Neuronal stem cell (in vitro differentiated cells): ENCODE measurements at places on chromosomes 11 and 22.
A peak's percentile ranks its signal among the peaks of the same experiment; 100 is the strongest.

- H3K4me1 ChIP-seq = peaks cover 7% of the 10 kb centered on the region
- H3K36me3 ChIP-seq = no peaks in the 10 kb centered on the region
- no peaks in the 10 kb centered on the region for H3K27me3 ChIP-seq
- DNase-seq = no peak
- no peak overlapping the region for H3K27ac ChIP-seq
- H3K4me3 ChIP-seq = no peak overlapping the region
Observed at GRCh38 chr11:2813141-2813908, 72.2 kb downstream of the CDKN1C start.

- H3K4me3 ChIP-seq = no peak overlapping the region
- no peaks in the 10 kb centered on the region for H3K36me3 ChIP-seq
- no peaks in the 10 kb centered on the region for H3K27me3 ChIP-seq
- no peak for DNase-seq
- H3K4me1 ChIP-seq = no peaks in the 10 kb centered on the region
Observed at GRCh38 chr11:14079011-14079410, 116.5 kb downstream of the SPON1 start.

DNA sequence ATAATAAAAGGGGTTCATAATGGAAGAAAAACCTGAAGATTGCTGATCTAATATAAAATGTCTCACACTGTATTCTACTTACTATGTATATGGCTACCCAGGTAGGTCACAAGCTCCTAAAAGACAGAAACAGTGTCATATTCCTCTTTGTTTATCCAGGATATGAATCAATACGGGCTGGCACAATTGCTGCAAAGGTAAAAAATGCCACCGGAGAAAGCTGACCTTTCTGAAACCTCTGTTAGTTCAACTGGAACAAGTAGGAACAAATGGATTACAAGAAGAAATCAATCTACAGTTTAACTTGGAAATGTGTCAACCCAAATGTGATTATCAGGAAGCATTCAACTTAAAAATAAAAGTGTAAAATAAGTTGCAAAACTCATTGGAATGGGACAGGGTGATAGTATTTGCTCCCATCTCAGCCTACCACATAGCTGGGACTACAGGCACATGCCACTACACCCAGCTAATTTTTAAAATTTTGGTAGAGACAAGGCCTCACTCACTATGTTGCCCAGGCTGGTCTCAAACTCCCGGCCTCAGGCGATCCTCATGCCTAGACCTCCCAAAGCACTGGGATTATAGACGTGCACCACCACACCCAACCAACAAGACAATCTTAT is 27.6 kb downstream of the SLC35F2 start:
- no peak for DNase-seq
- peaks cover 3% of the 10 kb centered on the region for H3K4me1 ChIP-seq
- no peak overlapping the region for H3K27ac ChIP-seq
- H3K27me3 ChIP-seq = no peaks in the 10 kb centered on the region
- H3K4me3 ChIP-seq = no peak overlapping the region

DNA sequence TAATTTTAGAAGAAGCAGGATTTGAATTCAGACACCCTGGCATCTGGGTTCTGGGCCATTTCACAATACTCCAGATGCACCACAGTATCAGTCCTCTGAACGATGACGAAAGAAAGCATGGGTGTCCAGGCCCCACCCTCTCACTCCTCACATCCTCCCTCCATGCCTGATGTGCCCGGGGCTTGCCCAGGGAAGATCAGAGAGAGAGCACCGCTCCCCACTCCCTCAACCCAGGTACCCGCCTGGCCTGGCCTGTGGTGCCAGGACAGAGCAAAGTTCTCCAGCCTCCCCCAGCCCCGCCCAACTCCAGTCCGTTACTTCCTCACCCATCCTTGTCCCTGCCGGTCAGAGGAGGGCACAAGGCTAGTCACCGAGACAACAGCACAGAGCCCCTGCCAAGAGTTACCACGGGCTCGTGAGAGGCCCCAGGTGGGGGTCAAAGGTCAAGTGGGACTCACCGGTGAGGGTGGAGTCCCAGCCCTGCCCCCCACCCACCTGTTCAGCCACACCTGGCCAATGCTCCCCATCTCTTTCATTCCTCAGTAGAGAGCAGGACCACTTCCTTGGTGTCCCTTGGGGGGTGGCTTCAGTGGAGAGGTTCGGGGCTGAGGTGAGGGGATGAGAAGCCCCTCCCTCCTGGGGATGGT is 8.1 kb downstream of the BCL9L start:
- no peak overlapping the region for H3K4me3 ChIP-seq
- DNase-seq = no peak
- peaks cover 78% of the 10 kb centered on the region for H3K4me1 ChIP-seq
- H3K27me3 ChIP-seq = no peaks in the 10 kb centered on the region
- H3K27ac ChIP-seq = peak overlapping the region; percentile 75
- no peaks in the 10 kb centered on the region for H3K36me3 ChIP-seq

GRCh38 chr22:44180706-44181032 is at the start of gene PARVG:
PARVG (plus strand) TSS chr22:44180925; CDS start chr22:44183330, 2,405 bp downstream.
- DNase-seq = no peak
- H3K4me1 ChIP-seq = peaks cover 14% of the 10 kb centered on the region
- peaks cover 2% of the 10 kb centered on the region for H3K27me3 ChIP-seq
- H3K36me3 ChIP-seq = no peaks in the 10 kb centered on the region
- H3K4me3 ChIP-seq = no peak within 1 kb of the TSS

DNA sequence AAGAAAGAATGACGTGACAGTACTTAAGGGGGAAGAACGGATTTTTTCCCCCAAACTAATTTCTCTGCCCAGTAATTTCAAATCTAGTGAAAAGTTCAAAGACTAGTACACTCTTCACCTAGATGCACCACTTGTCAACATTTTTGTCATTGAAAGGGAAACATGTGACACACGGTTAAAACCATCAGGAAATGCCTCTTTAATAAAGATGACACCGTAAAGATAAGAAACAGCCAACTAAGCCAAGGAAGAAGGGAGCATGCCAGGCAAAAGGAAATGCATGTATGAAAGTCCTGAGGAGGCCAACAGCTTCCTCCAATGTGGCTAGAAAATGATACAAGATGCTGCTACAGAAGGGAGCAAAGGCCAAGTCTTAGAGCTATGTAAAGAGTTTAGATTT is 49.4 kb downstream of the RSF1 start:
- no peaks in the 10 kb centered on the region for H3K36me3 ChIP-seq
- no peaks in the 10 kb centered on the region for H3K27me3 ChIP-seq
- H3K27ac ChIP-seq = no peak overlapping the region
- DNase-seq = no peak
- no peaks in the 10 kb centered on the region for H3K4me1 ChIP-seq

DNA sequence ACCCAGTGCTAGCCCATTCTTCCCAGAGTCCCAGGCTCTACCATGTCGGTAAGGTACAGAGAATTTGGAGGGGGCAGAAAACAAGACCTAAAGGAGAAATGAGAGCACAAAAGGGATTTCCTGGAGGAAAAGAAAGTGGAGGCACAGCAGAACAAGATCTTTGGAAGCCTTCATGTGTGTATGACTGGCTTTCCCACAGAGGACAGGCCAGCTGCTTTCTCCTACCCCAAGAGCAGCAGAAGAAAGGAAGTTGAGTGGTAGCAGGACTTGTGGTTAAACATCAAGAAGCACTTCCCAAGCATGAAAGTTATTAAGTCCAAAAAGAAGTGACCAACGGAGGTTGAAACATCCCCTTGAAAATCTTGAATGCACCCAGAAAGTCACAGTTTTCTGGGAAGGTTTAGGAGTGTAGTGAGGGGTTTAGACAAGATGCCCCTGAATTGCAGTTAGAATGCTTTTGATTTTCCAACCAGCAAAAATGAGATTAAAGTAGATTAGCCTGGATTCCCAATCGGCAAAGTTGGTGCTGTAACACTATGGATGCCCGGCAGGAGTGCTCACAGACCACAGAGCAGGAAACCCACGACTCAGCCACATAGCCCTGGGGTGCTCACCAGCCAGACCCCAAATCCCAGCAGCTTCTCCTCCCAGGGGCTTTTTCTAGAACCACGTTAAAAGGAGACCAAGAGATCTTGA is 608 bp downstream of the TMPRSS13 start:
- no peak for DNase-seq
- H3K36me3 ChIP-seq = no peaks in the 10 kb centered on the region
- H3K27me3 ChIP-seq = no peaks in the 10 kb centered on the region
- no peak overlapping the region for H3K4me3 ChIP-seq

DNA sequence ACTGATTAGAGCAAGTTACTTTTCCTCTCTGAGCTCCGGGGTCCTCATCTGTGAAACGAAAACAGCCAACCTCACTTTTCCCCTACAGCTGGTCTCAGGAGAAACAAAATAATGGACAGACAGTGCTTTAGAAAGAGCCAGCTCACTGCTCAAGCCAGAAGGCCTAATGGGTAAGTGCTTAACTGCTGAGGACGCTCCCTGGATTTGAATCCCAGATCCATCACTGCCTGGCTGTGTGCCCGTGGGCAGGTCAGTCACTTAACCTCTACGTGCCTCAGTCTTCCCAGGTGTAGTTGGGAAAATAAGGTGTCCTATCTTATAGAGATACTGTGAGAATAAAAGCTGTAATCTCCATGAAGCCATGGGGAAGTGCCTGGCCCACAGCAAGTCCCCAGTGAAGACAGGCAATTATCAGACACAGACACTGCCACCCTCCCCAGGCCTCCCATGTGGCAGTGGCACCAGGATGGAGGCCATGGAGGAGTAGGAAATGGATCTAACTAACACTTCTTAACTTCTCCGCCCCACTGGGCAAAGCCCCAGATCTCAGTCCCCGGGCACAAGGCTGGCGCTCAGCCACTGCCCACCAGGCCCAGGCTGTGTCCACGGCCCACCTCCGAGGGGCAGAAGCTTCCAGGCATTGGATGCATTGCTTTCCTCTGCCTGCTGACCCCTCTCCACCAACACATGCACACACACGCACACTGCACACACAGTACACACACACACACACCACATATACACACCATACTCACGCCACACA is 9.2 kb downstream of the TP53I11 start:
- H3K4me3 ChIP-seq = no peak overlapping the region
- H3K27ac ChIP-seq = peak overlapping the region; percentile 24
- no peak for DNase-seq

DNA sequence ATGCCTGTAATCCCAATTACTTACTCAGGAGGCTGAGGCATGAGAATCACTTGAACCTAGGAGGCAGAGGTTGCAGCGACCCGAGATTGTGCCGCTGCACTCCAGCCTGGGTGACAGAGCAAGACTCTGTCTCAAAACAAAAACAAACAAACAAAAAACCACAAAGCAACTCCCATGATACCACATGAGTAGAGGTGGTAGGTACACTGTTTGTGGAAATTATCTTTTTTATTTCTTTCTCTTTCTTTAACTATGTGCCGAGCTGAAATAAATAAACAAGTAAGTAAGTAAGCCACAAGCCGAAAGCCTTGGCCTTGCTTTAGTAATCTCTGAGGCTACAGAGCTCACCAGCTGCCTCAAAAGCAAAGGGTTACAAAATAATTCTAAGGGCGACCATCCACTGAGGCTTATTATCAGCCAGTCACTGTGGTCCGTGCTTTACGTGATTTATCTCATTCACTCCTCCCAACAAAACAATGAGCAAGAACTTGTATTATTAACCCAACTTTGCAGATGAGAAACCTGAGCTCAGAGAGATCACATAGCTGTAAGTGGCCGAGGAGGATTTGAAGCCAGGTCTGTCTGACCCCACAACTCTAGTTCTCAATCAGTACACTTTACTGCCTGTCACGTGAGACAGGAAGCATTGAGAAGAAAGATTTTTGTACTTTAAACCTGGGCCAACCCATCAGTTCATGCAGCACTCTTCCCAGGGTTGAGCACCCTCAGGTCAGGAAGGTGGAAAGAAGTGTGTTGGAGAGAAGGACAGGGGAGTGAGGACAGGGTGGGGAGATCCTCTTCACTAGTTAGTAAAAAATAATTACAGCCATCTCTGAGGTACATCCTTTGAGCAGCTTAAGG is 69.8 kb upstream of the MTMR2 start:
- no peaks in the 10 kb centered on the region for H3K27me3 ChIP-seq
- H3K4me3 ChIP-seq = no peak overlapping the region
- no peak for DNase-seq
- no peak overlapping the region for H3K27ac ChIP-seq

DNA sequence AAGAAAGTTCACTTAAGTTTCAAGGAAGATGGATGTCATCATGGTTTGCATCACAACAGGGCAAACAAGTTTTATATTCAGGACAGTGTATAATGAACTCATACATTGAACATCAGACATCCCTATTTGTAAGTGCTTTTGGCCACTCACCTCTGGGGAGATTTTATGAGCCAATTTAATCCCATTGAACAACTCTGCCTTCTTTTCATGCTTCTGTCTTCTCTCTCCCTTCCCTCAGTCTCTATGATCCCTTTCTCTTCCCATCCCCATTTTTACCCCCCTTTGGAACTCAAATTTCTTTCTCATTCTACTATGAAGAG is 234.3 kb upstream of the POU2AF2 start:
- H3K4me1 ChIP-seq = no peaks in the 10 kb centered on the region
- no peak overlapping the region for H3K4me3 ChIP-seq
- no peak overlapping the region for H3K27ac ChIP-seq
- no peak for DNase-seq
- H3K36me3 ChIP-seq = no peaks in the 10 kb centered on the region
- no peaks in the 10 kb centered on the region for H3K27me3 ChIP-seq

DNA sequence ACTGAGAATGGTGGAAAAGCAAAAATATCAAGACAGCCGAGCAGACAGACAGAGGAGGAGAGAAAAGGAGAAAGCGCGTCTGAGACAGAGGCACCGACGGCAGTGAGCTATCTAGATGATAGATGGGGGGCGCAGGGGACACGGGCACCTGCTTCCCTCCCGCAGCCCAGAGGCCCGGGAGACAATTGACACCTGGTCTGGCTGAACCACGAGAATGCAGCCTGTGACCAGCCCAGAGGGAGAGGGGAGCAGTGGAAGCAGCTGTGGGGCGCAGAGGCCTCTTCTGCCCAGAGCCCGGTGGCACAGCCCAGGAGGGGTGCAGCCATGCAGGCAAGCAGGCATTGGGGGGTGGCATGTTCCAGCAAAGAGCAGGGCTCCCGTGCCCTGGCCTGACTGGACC is 48.2 kb downstream of the ELFN2 start:
- no peak overlapping the region for H3K27ac ChIP-seq
- H3K36me3 ChIP-seq = no peaks in the 10 kb centered on the region
- H3K4me1 ChIP-seq = peaks cover 5% of the 10 kb centered on the region
- H3K27me3 ChIP-seq = no peaks in the 10 kb centered on the region

- H3K27me3 ChIP-seq = no peaks in the 10 kb centered on the region
- H3K4me1 ChIP-seq = peaks cover 19% of the 10 kb centered on the region
- no peak overlapping the region for H3K4me3 ChIP-seq
- no peak overlapping the region for H3K27ac ChIP-seq
- DNase-seq = no peak
Observed at GRCh38 chr11:44708009-44708408, 18.8 kb upstream of the TSPAN18 start.
